ENCODE measurements at places on chromosomes 16 and 17.

DNA sequence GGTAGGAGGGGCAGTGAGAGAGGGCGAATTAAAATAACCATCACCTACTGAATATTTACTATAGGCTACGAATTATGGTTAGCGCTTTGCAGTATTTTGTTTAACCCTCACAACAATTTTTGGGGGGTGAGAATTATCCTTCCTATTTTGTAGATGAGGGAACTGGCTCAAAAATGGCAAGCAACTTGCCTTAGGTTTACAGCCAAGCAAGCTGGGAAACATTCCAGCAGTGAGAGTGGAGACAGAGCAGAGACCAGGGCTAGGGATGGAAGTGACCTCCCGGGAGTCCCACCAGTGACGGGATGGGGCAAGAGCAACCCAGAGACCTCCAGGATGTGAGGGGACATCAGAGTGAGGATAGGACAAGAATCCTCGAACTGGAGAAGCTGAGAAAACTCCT is 352 bp upstream of the VMO1 start:
- peaks cover 31% of the 10 kb centered on the region for H3K27me3 ChIP-seq
- no peak for DNase-seq
- no peak overlapping the region for H3K4me3 ChIP-seq
- peaks cover 20% of the 10 kb centered on the region for H3K4me1 ChIP-seq

DNA sequence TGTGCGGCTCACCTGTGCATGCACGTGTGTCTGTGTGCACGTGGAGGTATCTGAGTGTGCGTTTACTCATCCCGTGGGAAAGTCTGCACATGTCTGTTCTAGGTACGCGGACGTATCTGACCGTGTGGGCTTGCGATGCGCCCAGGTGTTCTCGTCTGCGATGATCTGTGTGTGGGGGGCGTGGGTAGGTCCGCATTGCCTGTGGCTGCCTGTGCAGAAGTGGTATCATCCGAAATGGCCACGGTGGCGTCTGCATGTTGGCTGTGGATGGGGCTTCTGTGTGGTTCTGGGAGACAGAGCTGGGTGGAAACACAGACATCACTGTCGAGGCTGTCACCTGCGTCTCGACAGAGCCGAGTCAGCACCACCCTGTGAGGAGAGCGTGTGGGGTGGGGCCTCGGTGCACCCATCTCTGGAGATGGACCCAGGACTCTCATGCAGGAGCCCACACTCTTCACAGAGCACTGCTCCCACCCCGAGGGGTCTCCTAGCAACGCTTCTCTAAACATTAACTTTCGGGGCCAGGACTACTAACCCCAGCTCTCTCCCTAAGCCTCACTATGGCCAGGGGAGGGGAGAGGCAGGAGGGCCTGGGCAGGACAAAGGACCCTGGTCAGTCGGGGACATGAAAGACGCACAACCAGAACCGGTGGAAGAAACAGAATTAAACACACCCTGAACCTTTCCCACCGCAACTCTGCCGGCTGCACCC is 8.4 kb downstream of the DPEP1 start:
- no peak overlapping the region for H3K4me3 ChIP-seq
- peaks cover 6% of the 10 kb centered on the region for H3K4me1 ChIP-seq
- no peak overlapping the region for H3K27ac ChIP-seq
- H3K27me3 ChIP-seq, result no peaks in the 10 kb centered on the region
- no peak for DNase-seq
- no peaks in the 10 kb centered on the region for H3K36me3 ChIP-seq

GRCh38 chr17:79305768-79306423 is 231.3 kb downstream of the ENGASE start:
- no peak overlapping the region for H3K4me3 ChIP-seq
- no peak overlapping the region for H3K27ac ChIP-seq
- peaks cover 5% of the 10 kb centered on the region for H3K27me3 ChIP-seq

DNA sequence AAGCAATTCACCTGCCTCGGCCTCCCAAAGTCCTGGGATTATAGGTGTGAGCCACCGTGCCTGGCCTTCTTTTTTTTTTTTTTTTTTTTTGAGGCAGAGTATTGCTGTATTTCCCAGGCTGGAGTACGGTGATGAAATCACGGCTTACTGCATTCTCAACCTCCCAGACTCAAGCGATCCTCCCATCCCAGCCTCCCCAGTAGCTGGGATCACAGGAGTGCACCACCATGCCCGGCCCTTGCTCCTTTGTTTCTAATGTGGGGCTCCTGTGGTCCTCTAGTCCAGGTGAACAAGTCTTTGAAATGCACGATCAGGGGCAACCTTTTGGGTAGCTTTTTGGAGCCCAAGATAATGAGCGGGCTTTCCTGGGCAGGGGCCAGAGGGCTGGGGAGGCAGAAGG is 23.2 kb downstream of the CMIP start:
- H3K27ac ChIP-seq, result no peak overlapping the region
- H3K27me3 ChIP-seq, result no peaks in the 10 kb centered on the region
- peaks cover 37% of the 10 kb centered on the region for H3K4me1 ChIP-seq
- H3K4me3 ChIP-seq, result no peak overlapping the region

GRCh38 chr16:72428681-72429376 is 256.9 kb upstream of the PMFBP1 start:
- DNase-seq, result no peak
- H3K27me3 ChIP-seq, result no peaks in the 10 kb centered on the region
- H3K4me3 ChIP-seq, result no peak overlapping the region

DNA sequence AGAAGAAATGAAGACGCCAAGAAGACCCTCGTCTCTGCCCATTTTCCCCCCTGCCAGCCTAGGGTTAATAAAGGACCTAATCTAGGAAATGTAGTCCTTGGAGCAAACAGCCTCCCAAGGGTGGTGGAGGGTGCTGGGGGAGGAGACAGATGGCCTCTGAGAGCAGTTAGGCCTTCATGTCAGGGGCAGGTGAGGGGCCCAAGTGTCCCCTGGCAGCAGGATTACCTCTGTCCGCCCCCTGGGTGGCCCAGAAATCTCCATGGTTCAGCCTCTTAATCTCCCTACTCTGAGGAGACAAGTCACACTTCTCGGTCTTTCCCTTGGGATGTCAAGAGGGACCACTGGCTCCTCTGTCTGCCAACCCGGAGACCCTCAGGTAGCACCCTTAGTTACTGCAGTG is 365.4 kb upstream of the TNRC6C start:
- no peaks in the 10 kb centered on the region for H3K27me3 ChIP-seq
- no peaks in the 10 kb centered on the region for H3K36me3 ChIP-seq

DNA sequence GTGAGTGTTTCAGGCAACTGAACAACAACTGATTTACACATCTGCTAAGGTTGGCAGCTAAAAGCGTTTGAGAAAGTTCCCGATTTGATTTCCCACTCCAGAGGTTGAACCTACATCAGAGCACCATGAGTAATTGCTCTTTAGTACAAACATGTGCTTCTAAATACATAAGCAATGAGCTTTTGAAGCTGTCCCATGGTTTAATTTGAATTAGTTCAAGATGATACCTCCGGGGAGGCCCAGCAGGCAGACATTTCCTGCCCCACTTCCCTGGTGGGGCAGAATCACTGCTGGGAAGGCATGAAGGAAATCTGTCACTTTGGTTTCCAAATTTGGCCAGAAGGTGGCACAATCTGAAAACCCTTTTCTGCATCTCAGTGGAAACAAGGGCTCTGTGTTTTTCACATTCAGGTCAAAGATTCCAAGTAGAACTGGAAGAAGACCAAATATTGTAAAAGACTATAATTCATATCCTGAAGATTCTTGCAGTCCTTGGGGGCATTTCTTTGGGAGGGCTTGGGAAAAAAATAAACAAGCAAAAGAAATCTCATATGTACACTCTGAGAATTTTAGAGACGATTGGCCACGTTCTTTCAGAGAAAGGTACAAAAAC is 176.2 kb upstream of the FAM20A start:
- H3K27ac ChIP-seq, result no peak overlapping the region
- H3K4me1 ChIP-seq, result no peaks in the 10 kb centered on the region
- H3K27me3 ChIP-seq, result no peaks in the 10 kb centered on the region
- no peak for DNase-seq
- H3K36me3 ChIP-seq, result no peaks in the 10 kb centered on the region

- H3K4me3 ChIP-seq, result no peak overlapping the region
- DNase-seq, result no peak
- peaks cover 9% of the 10 kb centered on the region for H3K36me3 ChIP-seq
- peaks cover 13% of the 10 kb centered on the region for H3K4me1 ChIP-seq
Measured at GRCh38 chr17:82432017-82432416, 13.6 kb upstream of the OGFOD3 start.

GRCh38 chr17:8314797-8315763 is 5.0 kb downstream of the ARHGEF15 start:
- no peaks in the 10 kb centered on the region for H3K36me3 ChIP-seq
- no peaks in the 10 kb centered on the region for H3K4me1 ChIP-seq
- no peak overlapping the region for H3K4me3 ChIP-seq
- no peak for DNase-seq
- H3K27me3 ChIP-seq, result no peaks in the 10 kb centered on the region

- H3K36me3 ChIP-seq, result no peaks in the 10 kb centered on the region
Measured at GRCh38 chr16:84455031-84455430, 49.4 kb downstream of the MEAK7 start.

- no peaks in the 10 kb centered on the region for H3K4me1 ChIP-seq
- no peaks in the 10 kb centered on the region for H3K36me3 ChIP-seq
- no peak overlapping the region for H3K4me3 ChIP-seq
- no peak for DNase-seq
- H3K27me3 ChIP-seq, result no peaks in the 10 kb centered on the region
Measured at GRCh38 chr17:56424543-56425044, 168.9 kb upstream of the NOG start.

DNA sequence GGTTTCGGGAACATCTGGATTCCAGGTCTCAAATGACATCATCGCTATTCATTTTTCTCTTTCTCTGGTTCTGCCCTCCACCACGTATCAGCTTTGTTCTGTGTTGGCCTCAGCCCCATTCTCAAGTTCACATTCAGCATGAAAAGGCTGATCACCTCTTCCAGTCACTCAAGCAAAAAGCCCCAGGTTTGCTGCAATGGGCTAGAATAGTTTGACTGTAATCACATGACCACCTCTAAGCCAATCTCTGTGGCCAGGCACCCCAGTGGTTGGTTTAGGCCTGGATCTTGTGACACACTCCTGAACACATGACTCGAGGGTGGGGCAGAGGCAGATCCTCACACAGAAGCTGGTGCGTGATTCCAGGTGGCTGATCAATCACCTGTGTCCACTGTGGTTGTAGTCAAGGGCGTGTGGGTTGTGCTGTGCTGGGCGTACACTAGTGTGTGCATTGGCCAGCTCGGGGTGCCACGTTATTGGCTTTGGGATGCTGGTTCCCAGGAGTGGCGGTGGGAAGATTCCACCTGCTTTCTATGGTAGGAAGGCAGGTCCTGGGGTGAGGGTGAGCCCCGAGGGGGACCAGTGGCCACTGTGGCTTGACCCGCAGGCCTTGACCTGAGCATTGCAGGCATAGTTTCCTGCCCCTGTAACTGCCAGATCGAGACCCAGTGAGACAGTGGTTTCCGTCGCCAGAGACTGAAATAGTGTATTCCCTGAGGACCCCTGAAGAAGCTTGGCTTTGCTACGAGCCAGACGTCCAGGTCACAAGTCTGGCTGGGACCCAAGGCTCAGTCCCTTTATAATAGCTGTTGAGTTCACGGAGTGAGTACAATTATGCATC is 12.0 kb downstream of the EEF2K start:
- no peaks in the 10 kb centered on the region for H3K4me1 ChIP-seq
- no peak overlapping the region for H3K4me3 ChIP-seq
- no peaks in the 10 kb centered on the region for H3K27me3 ChIP-seq

- H3K36me3 ChIP-seq, result no peaks in the 10 kb centered on the region
- no peak for DNase-seq
- no peaks in the 10 kb centered on the region for H3K4me1 ChIP-seq
- H3K27ac ChIP-seq, result no peak overlapping the region
Measured at GRCh38 chr16:28604186-28604565, 5.7 kb downstream of the SULT1A1 start.

GRCh38 chr17:77510133-77510796 is 369.5 kb downstream of the SEC14L1 start:
- H3K27ac ChIP-seq, result no peak overlapping the region
- no peak overlapping the region for H3K4me3 ChIP-seq
- no peaks in the 10 kb centered on the region for H3K4me1 ChIP-seq
- no peak for DNase-seq
- no peaks in the 10 kb centered on the region for H3K27me3 ChIP-seq

DNA sequence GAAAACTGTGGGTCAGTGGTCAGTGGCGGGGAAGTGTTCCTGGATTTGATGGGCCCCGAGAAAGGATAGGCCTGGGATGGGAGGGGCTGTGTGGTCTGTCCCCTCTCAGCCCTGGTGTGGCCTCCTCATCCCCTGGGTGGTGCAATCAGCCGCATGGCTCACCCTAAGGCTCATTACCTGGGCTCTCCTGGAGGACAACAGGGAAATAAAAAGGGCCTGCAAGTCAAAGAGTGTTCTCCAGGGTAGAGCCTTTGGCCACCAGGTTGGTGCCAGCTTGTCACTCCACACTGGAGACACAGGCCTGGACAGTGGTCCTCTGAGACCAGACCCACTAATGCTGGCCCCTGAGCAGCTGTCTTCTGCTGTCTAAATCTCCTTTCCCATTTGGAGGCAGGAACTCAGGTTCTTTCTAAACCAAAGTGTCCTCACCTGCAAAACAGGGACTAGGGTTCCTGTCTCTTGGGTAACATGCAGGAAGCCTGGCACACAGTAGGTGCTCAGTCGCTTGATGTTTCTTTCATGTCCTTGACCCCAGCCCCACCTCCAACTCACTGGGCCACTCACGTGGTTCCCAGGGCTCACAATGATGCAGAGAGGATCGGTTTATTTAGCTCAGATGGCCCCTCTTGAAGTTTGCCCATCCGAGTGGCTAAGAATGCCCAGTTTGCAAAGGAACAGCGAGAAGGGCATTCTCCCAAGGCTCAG is 2.4 kb downstream of the NDRG4 start:
- peaks cover 5% of the 10 kb centered on the region for H3K27me3 ChIP-seq
- H3K36me3 ChIP-seq, result no peaks in the 10 kb centered on the region
- peaks cover 19% of the 10 kb centered on the region for H3K4me1 ChIP-seq
- H3K27ac ChIP-seq, result no peak overlapping the region
- no peak for DNase-seq

DNA sequence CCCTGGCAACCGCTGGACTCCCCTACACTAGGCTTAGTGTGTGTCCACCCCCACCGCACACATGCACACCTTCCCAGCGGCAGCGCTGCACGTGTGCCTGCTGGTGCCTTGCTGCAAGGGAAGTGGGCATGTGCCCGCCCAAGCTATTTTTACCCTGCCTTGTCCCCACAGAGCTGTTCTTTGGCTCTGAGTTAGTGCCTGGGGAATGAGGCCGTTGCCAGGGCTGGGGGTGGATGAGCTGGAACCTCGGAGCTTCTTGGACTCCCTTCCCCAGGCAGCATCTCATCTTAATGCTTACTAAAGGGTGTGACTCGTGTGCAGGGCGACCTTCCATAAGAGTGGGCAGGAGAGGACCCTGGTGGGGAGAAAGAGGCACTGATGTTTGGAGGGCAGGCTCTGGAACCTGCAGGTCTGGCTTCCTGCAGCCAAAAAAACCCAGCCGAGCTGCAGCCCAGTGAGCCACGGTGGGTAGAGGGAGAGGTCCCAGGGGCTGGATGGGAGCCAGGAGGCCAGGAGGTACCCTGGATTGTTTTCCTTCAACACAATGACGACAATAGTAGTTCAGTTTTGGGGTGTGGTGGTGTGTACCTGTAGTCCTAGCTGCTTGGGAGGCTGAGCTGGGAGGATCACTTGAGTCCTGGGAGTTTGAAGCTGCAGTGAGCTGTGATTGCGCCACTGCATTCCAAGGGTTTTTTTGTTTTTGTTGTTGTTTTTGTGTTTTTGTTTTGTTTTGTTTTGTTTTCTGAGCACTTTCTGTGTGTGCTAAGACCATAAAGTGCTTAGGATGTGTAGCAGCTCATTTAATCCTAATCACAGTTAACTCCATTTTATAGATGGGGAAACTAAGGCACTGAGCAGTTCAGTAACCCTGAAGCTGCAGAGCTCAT is 119.1 kb downstream of the RAB11FIP4 start:
- H3K4me3 ChIP-seq, result peak overlapping the region; percentile 31
- no peak for DNase-seq
- H3K27me3 ChIP-seq, result no peaks in the 10 kb centered on the region
- H3K27ac ChIP-seq, result peak overlapping the region; percentile 74
- peaks cover 40% of the 10 kb centered on the region for H3K4me1 ChIP-seq
